ENCODE measurements at places on chromosomes 5 and 9.

- DNase-seq, result no peak
These were observed 194.8 kb upstream of the IL12B start for GRCh38 chr5:159525117-159525516.

- no peak for DNase-seq
These were observed 593.6 kb downstream of the MTRR start for GRCh38 chr5:8462565-8462964.

- no peak for DNase-seq
These were observed 29.3 kb downstream of the SLC44A1 start for GRCh38 chr9:105273731-105274130.

DNA sequence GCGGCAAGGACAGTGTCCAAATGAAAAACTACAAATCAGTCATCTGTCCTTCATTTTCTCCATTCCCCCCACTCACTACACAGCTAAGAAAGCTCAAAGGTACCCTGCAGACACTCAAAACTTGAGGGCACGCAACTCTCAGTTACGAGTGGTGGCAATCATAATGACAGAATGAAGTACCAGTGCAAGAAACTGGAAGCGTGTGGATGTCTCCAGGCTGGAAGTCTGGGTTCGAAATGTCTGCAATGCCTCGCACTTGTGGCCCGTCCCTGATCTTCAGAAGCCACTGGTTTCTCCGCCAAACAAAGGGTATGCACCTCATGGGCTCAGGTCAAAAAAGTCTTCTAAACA, 597 bp upstream of the CENPH start:
- no peak for DNase-seq

- DNase-seq, result no peak
These were observed 369.3 kb upstream of the IRX1 start for GRCh38 chr5:3226196-3226920.

GRCh38 chr9:124105266-124105665, 93.7 kb downstream of the LHX2 start:
- no peak for DNase-seq

GRCh38 chr5:156421798-156422197, 94.8 kb downstream of the SGCD start:
- no peak for DNase-seq

DNA sequence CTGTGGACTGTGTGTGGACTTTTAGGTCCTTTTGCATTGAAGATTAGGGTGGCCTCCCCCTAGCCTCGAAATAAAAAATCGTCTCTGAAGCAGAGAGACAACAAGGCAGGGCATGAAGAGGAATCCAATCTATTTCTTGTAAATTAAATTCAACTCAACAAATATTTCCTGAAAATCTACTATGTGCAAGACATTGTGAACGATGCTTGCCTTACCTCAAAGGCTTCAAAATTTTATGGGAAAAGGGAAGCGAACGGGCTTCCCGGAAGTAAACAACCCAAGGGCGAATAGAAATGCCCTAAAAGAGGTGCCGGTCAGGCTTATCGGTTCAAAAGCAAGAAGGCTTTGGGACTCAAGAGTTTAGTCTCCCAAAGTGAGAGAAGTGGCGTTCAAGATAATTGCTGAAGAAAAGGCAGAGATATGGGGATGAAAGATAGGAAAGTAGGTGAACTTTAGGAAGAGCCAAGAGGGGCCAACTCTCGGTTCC, 525 bp downstream of the KIF24 start:
- peak; percentile 38 for DNase-seq

DNA sequence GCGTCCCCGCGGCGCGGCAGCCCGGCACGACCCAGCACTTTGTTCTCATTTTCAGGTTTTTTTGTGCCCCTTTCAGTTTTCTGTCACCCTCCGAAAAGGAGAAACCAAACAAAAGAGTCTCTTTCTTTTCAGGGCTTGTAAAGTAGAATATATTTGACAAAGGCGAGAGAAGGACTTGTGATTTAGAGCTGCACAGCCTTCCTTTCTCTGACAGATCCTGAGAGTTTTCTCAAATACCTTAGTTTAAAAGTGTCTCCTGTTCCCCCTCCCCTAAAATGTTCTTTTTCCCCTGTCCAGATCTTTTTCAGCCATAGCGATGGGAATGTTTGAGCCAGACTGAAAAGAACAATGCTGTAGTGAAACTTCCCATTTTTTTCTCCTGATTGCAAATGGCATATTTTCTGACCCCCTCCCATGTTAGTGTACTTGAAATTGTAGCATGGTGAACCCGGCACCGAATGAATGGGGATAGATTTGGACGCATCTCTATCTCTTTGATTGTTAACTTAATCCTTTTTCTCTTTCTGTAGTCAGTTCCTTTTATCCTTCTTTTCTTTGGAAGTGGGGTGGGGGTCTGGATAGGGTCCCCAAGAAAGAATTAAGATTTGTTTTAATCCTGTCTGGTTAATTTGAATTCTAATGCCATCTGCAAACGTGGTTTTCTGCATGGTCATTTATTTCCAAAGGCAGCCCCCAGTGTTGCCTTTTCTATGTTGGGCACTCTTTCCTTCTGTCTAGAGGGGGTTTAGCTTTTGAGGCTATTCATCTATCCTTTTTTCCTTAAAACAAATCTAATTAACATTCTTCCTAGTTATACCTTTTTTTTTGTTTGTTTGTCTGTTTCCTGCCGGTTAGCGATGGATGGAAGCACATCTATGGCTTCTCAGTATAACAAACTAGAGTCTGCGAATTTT, 2.2 kb downstream of the ZSWIM6 start:
- no peak for DNase-seq

DNA sequence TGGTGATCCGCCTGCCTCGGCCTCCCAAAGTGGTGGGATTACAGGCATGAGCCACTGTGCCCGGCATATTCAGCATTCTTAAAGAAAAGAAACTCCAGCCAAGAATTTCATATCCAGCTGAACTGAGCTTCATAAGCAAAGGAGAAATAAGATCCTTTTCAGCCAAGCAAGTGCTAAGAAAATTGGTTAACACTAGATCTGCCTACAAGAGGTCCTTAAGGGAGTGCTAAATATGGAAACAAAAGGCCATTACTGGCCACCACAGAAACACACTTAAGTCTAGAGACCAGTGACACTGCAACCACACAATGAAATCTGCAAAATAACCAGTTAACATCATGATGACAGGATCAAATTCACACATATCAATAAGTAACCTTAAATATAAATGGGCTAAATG, 331.5 kb downstream of the MAN2A1 start:
- no peak for DNase-seq

DNA sequence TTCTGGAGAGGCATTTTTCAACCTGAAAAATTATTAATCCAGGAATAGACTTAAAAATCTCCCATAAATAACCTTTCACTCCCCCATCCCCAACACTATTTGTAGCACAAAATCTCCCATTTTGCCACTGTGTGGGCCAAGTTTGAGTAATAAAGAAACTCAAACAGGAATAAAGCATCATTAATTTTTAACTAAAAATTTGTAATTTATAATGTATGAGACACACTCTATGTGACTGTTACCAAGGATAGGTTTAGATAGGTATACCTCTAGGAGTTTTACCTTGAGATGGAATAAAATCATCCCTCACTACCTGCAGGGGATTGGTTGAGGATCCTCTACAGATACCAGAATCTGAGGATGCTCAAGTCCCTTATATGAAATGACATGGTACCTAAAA, 30.1 kb downstream of the CHD1 start:
- no peak for DNase-seq

DNA sequence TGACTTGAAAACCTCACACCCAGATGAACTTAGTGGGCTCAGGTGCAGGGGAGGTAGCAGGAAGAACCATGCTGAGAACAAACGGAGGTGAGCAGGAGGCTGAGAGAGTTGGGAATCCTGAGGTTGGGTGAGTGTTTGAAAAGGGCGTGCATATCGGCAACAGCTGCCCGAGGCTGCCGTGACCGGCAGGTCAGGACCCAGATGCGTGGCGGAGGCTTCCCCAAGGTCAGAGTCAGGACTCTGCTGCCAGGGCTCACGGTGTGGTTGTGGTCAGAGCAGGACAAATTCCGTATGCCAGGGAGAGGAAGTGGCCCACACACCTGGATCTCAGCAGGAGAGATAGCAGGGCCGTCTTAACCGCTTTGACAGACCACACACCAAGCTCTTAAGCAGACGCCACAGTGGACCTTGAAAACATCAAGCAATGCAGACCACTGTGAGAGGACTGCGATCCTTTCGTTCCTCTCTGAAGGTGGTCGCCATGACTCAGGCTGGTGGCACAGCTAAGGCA, 43.1 kb downstream of the ADAMTS16 start:
- no peak for DNase-seq
